ENCODE measurements at places on chromosomes 5 and 9.

DNA sequence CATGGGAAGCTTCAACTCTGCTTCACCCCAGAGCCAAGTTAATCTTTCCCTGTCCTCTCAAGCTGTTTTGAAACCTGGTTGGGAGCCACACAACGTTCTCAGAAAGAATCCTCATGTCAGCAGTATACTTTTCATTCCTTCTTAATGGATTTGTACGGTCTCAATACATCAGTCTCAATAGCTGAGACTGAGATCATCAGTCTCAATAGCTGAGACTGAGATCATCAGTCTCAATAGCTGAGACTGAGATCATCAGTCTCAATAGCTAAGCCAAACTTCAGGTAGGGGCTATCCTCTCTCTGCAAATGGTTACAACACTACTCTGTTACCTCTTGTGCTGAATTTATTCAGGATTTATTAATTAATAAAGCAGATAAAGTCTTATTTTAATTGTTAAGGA lies 1317.4 kb upstream of the CDH9 start:
- DNase-seq = no peak

- no peak for DNase-seq
These were observed 67.8 kb downstream of the COL23A1 start for GRCh38 chr5:178522361-178522760.

- no peak for DNase-seq
These were observed 177.5 kb downstream of the SYK start for GRCh38 chr9:90979138-90979551.

- DNase-seq = no peak
These were observed 40.4 kb downstream of the ACTBL2 start for GRCh38 chr5:57442080-57442839.

DNA sequence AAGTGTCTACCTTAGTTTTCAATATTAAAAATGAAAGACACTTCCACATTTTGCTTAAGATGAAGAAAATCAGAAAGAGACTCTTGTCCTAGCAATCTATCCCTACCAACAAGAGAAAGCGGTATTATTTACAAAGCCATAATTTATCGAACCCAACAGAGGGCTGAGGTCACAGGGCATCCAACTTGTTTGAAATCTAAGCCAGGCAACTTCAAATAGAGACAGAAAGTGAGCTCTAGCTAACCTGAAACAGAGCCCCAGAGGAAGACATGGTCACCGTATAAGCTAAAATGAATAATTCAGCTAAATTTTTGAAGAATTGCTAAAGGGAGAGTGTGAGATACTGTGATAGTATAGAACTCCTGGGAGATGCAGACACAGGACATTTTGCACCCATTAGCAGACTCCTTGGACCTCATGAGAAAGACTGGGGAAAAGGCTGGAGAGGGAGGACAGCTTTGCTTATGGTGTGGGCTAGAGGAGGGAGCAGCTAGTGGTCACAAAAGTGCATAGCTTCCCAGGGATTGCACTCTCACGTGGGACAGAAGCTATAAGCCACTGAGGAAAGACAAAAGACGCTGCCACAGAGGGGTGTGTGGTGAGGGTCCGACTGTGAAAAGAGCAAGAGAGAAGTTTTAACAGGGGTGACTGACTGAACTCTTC lies 624.2 kb upstream of the GRIN3A start:
- DNase-seq = no peak

DNA sequence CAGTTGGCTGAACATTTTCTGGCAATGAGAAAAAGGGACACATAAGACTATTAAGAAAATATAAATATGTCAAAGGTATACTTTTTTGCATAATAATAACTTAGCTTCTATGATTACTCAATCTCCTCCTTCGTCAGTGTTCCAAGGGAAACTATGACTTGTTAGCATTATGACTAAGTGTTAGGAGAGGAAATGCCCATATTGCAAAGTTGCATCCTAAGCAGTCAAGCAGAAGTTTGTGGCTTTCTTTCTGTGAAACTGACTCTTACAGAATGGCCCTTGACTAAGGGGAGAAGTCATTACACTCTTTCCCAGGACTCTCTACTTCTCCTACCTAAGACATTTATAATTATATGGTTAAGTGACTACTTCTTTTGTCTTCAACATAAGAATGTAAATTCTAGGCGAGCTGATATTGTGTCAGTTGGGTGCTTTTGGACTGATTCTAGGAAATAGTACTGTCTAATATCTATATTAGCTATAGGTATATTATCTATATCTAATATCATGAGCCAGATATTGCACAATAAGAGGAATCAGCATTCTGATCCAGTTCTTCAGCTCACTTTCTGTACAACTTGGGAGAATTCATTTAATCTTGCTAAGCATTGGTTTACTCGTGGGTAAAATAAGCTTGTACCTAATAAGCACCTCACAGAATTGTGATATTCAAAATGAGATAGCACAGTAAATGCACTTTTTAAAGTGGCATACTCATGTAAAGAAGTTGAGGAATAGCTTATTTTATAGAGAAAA lies 16.4 kb upstream of the SPINK6 start:
- DNase-seq = no peak

- DNase-seq = no peak
These were observed 30.3 kb upstream of the PURA start for GRCh38 chr5:140083650-140084049.

GRCh38 chr5:68960961-68961360 lies 132.9 kb upstream of the SLC30A5 start:
- DNase-seq = no peak

DNA sequence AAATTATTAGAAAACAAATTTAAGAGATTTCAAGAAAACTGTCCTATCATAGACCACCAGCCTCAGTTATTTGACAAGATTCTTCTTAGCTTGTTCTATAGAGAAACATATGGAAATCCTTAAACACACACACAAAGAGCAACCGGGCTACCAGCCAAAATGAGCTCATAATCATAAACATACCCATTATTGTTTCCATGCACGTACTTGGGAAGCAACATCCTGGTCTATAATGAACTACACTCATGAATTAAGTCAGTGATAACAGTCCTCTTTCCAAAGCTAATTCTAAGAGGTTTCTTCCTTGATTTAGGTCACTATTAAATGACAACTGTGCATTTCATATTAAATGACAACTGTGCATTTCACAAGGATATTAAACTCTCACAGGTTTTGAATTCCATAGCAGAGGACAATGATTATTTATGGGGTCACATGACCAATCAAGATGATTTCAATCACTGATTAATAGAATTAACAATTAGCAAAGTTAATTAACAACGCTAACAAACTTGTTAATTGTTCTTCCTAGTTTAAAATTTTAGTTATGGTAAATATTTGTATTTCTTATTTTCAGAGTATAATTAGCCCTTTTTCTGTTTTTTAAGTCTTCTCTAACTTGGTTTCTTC lies 77.0 kb downstream of the OXCT1 start:
- DNase-seq = no peak

DNA sequence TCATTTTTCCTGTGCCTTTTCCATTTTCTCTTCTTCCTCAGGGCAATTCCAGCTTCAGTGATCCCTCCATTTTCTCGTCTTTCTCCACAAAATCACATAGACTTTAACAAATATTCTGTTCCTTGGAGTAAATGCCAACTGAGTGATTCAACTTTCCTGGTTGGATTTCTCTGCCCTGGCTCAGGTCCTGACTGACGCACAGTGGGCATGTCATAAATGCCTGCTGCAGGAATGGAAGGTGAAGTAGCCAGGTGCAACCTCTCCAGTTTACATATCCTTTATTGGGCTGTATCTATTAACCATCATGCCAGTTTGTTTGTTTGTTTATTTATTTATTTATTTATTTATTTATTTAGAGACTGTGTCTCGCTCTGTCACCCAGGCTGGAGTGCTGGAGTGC lies 95.1 kb downstream of the MEF2C start:
- no peak for DNase-seq

DNA sequence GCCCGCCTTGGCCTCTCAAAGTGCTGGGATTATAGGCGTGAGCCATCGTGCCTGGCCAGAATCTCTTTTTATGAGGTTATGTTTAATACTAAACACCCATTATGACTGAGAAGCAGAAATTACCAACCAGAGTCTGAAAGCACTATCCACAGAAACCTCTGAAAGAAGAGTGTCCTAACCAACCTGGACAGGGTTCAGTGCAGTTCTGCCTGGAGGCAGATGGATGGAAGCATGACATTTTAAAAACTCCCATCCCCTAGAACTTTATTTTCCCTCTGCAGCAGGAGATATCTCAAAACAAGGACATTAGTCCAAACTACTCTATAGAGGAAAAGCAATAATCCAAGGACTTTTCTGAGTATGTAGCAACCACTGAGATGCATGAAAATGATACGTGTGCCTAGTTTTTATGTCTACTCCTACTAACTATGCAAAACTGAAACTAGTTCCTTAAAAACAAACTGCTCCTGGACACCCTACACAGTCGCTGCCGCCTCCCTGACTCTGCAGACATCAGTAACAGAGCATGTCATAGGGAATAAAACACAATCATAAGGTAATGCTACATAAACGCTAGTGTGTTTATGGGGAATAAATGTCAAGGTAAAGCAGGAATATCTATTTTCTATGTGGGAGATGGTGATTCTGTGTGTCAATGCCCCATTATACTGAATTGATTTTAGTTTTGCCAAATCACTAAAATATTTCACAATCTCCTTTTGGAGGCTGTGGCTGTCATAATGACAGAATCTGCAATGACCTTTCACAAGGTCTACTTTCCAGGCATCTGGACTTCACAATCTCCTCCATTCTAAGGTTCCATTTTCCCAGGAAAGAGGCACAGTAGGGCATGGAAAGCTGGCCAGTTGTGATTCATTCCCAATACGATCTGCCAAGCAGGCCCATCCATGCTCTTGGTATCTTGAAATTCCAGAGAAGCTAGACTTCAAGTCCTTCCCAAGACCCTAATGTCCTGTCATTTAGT lies 122.8 kb downstream of the SIL1 start:
- no peak for DNase-seq

DNA sequence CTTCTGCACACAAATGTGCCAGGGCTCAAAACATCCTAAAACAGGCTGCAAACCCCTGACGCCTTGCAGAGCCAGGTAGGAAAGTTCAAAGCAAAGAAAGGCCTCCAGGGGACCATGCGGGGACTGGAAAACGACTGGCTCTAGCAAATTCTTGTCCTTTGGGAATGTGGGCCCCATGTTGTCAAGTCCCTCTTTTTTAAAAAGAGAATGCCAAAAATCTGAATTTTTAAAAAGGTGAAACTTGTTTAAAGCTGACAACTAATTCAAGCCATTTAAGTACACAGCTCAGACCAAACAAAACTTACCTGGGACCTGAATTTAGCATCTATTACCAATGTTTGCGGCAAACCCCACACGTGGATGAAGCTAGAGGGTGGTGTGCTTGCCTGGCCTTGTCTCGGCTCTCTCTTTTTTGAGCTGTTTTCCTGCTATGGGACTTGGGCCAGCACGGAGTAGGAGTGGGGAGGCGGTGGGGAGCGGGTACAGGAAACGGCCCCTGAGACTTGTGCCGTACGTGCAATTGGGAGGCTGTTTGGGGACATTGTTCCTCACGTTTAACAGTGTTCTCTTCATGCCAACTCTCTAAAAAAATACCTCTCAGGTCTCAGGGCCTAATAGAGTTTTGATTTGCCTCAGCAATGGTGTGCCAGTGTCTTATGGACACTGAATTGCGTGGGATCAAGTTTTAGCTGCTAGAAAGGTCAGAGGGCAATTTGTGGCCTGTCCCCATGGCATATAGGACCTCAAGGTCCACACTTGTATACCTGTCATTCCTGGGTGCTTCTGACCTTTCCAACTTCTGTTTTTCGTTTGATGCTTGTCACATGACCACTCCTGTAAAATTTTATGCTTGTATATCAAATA lies 15.1 kb upstream of the PHF19 start:
- no peak for DNase-seq

DNA sequence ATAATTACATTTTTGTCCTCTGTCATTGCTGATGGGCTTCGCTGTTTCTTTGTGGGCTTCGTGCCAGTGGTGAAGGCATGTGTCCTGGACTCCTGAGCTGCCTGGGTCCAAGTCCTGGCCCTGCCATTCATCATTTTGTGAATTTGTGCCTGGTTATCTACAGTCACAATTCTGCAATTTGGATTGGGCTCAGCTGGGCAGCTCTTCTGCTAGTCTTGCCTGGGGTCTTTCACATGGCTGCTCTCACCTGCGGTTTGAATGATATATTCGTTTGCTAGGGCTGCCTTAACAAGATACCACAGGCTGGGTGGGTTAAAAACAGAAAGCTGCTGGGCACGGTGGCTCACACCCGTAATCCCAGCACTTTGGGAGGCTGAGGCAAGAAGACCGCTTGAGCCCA lies 192.7 kb upstream of the IER5L start:
- no peak for DNase-seq

- DNase-seq = no peak
These were observed 137.9 kb upstream of the GRHPR start for GRCh38 chr9:37284636-37285035.

DNA sequence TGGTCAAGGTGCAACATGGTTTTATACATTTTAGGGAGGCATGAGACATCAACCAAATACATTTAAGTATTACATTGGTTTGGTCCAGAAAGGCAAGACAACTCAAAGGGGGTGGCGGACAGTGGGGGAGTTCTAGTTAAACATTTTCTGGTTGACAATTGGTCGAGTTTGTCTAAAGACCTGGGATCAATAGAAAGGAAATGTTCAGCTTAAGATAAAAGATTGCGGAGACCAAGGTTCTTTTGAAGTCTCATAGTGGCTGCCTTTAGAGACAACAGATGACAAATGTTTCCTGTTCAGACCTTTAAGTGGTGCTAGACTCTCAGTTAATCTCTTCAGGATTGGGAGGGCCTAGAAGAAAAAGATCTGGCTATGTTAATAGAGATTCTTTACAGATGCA lies 47.7 kb upstream of the TTC39B start:
- DNase-seq = no peak

DNA sequence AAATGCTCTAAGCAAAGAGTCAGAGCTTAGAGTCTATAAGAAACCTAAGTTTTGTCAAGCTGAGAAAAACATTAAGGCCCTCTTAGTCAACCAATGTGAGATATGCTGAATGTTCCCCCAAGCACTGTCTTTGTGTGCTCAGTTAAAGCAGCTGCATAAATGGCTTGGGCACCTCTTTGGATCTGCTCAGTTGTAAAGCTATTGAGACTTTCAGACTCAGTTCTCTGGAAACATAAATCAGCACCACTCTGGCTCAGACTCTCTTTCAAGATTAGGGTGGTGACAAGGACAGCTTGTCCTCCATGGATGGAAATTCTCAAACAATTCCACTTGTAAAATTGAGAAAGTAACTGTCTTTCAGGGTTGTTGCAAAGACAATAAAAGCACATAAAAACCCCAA lies 807.9 kb downstream of the PRELID2 start:
- DNase-seq = no peak

- no peak for DNase-seq
These were observed 171.1 kb downstream of the ARHGEF28 start for GRCh38 chr5:73797132-73797510.

DNA sequence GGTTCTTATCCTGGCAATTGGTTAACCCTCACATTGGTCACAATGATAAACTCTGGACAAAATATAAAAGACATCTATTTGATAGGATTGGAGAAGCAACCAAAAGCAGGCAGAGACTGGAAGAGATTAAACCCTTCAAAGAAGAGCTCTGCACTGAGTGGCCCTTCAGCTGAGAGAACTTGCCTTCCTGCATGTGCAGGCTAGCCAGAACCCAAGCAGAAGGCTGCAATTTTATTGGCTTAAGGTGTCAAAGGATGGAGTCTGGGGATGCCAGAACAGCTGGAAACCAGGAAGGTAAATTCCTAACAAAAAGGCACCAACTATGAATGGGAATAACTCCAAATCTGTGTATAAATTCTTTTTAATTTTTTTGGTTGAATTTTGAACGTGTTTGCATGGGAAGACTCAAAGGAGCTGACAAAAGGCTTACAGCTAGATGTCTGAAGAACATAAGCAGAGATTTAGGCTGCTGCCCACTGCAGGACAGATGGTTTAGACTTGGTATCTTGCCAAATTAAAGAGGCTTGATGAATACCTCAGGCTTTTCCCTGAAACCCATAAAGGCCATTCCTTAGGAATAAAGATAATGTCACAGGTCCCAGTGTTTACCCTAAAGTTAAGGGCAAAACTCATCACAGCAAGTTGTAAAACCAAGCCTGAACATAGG lies 66.3 kb downstream of the NR2F1 start:
- DNase-seq = no peak

Data from stimulated activated CD8-positive, alpha-beta memory T cell treated with anti-CD3 and anti-CD28 coated beads, Interleukin-2, amount 100 ng/mL, for 1 hour (primary cell).